Sigmoid colon (tissue), 7 donors: ENCODE measurements at places on chromosomes 7 and 10. TPM values are rescaled to one million over a fixed set of nuclear protein-coding genes. Genes with fewer than 3 reads are reported as not detected.
A peak's percentile ranks its signal among the peaks of the same experiment; 100 is the strongest.

GRCh38 chr10:73875139-73875475 lies 752 bp upstream of the CAMK2G start:
- no peak for DNase-seq

DNA sequence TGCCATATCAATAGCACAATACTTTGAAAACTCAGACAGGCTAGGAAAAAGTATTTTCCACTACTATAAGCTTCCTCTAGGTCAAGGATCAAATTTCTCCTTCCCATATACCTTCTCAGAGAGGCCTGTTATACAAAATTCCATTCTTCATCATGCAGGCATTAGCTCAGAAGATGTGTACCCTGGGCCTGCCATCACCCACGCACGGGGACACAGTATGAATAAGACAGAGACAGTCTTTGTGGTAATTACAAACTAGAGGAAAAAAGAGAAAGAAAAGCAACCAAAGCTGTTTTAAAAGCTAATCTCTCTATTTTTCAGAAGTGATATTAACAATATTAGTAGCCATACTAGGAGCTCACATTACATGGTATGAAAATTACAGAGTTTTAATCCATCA lies 236.8 kb upstream of the AOAH start:
- no peak for DNase-seq

DNA sequence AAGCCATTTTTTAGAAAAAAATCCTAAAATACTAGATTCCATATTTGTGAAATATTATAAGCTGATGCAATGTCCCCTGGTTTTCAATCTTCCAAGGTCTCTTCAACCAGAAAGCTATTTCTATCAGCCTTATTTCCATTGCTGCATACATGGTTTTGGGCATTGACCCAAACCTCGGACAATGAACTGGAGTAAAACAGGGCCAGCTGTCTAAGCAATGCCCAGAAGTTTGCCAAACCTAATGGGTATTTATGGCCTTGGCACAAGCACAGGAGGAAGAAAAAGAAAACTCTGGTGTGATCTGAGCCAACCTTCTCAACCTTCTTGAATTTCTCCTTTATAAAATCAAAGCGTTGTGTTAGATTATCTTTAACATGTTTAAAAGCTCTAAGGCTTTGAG lies 402.3 kb downstream of the DNAJB9 start:
- no peak for DNase-seq

GRCh38 chr7:24406789-24407299 lies 122.9 kb downstream of the NPY start:
- DNase-seq, result no peak

DNA sequence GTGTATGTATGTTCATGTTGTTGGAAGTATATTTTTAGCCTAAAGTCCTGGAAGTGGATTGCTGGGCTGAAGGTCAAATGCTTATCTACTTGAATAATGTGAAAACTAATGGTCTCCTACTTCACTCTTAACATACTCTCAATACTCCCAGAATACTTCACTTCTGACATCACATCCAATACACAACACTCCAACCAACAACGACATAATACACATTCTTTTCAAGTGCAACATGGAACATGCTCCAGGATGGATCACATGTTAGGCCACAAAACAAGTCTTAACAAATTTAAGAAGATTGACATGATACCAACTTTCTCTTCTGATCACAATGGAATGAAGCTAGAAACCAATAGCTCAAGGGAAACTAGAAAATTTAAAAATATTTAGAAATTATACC lies 126.9 kb upstream of the ADCY1 start:
- no peak for DNase-seq

- DNase-seq, result no peak
Observed at GRCh38 chr10:95831515-95831914, 75.6 kb downstream of the ENTPD1 start.

DNA sequence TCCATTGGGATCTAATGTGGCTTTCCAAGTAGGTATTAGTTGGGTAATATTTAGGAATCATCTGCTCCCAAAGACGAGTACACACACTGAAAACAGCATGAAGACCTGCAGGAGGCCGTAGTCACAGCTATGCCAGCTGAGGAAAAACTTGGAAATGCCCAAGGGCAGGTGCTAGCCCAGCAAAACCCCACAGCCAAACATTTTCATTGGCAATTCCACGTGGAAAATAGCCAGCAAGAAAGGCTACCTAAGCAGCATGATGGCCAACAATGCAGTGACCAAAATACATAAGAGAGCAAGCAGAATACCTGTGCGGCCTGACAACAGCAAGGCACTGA lies 32.7 kb downstream of the DOCK4 start:
- no peak for DNase-seq

- no peak for DNase-seq
Observed at GRCh38 chr10:3199488-3199887, 26.9 kb upstream of the PITRM1 start.

DNA sequence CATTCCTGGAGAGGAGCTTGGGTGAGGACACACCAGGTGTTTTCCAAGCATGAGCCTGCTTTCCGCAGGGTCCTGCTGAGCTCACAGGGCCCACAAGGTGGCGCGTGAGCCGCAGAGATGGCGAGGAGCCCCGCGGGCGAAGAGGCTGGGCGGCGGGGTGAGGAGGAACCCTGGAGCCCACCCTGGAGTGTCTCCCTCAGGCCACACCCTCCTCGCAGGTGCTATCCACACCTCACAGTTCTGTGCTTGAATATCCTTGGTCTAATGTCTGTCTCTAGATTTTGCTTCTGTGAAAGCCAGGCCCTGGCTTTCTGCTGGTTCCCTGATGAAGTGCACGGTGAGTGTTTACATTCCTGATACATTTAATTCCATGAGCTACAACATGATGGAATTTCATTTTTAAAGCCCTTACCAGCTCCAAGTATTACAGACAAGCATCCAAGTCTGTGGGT lies 433.6 kb downstream of the ACTR3B start:
- DNase-seq, result peak; percentile 67

DNA sequence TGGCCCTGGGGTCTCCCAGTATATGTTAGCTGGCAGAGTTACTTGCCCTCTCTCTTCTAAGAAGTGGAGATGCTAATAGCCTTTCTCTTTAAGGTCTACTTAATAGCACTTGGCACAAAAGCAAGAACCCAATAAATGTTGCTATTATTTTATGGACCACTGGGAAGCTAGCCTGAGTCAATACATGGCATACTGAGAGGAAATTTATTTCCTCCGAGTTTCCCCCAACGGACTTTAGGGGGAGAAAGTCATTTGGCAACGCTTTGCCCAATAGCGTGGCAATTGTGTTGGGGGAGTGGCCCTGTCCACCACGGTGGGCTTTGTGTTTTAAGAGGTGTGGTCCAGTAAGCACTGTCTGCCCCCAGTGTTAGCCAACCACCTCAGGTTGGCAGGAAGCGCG lies 87.4 kb upstream of the SMNDC1 start:
- no peak for DNase-seq

GRCh38 chr10:114048472-114048871 lies 4.8 kb downstream of the ADRB1 start:
- no peak for DNase-seq

GRCh38 chr7:27159266-27160144 lies 3.0 kb upstream of the HOXA7 start:
- peak; percentile 63 for DNase-seq

DNA sequence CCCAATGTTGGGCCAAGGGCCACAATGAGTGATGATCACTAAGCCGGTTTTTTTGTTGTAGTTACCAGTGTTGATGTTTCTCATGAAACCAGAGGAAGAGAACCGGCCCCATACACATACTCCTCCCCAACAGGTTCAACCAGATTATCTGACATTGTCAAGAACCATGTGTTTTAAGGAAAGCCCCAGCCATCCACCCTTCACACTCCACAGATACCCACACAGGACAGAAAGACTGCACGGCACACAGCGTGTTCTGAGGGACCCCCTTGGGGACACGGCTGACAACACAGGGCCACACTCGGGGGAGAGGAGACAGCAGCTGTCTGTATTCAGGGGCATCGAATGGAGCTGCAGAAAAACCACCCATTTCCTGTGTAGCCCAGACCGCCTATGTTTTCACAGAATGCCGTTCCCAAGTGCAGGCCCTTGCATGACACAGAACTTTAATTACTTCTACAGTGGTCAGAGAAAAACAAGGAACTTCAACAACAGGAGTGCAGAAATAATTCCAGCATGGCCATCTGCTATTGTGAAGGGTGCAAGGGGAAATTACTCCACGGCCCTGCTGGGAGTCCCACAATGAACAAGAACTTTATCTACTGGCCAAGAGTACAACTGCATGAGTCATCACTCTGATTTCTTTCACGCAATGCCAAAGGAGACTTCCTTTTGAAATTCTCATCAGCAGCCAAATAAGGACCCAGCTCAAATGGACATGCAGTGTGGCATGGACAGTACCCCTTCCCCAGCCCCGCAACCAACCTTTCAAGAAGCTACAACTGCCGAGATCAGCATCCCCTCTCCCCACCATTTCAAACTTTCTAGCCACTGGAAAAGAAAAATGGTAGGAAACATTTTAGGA lies 2.3 kb downstream of the KLF6 start:
- peak; percentile 91 for DNase-seq

- peak; percentile 92 for DNase-seq
Observed at GRCh38 chr7:100803398-100804161, 23.7 kb downstream of the EPHB4 start.

- no peak for DNase-seq
Observed at GRCh38 chr7:54354436-54354835, 187.7 kb upstream of the VSTM2A start.

DNA sequence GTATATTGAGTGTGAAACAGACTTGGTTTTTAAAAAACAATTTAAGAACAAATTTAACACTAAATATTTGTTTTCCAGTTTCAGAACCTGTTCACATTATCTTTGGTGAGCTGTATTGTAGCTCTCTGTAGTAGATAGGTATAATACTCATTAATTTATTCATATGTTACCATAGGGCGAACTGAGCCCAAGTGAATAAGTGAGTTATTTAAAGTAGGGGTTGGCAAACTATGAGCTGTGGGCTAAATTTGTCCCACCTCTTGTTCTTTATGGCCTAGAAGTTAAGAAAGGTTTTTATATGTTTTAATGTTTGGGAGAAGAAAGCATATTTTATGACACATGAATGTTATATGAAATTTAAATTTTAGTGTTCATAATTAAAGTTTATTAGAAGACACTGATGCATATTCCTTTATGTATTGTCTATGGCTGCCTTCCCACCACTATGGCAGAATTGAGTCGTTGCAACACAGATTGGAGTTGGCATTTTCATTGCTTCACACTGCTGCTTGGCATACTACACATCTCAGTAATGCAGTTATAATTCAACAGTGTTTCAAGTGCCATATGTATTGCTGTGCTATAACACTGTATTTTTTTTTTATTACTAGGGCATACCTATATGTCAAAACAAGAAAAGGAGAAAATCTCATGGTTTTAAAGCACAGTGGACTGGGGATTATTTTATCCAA lies 146.5 kb downstream of the ADK start:
- no peak for DNase-seq

- peak; percentile 66 for DNase-seq
Observed at GRCh38 chr7:94907026-94907810, at the start of gene PPP1R9A. PPP1R9A (plus strand) TSS chr7:94907594; CDS start chr7:94910114, 2,520 bp downstream.

DNA sequence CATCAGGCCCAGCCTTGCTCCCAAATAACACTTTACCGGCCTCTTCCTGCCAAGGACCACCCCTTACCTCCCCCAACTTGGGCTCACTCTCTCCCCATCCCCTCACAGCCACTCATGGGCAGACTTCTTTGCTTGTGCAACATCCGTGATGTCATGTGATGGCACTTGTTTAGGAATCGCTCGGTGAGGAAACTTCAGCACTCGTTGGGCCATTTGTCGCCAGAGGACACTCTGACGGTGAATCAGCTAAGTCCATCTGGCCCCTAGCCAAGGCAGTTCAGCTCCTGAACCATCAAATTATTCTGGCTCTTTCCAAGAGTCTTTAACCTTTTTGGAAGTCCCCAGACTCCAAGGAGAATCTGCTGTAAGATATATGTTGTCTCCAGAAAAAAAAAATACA lies 19.2 kb downstream of the BTBD16 start:
- peak; percentile 62 for DNase-seq

DNA sequence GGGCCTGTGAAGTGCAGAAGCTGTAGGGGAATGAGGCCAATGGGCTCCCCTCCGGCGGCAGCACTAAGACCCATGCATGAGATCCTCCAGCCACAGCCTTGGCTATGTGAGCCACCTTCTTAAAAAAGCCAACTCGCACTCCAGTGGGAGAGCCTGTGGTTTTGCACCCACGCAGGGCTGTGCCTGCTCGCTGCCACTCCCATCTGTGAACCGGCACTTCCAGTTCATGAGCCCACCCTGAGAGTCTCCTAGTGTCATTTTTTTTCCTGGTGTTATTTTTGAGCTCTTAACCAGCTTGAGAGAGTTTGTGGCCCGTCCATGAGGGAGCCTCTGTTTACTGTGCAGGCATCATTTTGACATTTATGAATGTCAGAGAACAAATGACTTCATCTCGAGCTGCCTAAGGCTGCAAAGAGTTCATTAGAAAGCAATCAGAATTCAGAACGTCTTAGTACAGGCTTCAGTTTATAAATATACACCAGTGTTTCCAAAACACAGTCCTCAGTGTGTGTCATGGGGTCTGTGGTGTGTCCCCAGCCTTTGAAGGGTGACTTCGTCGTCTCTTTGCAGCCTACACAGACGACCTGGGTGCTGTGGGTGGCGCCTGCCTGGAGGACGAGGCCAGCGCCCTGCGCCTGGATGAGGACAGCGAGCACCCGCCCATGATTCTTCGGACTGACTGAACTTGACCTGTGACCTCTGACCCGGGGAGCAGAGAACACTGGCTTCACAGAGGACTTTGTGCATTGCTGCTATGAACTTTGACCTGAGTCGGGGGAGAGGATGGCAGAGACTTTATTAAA lies 40.4 kb downstream of the WIPI2 start:
- no peak for DNase-seq

Gene SLC35G1
- total RNA-seq, result 4.6 TPM

Gene TMEM196
- total RNA-seq, result 1.4 TPM

Gene TMEM130
- 2.1 TPM for total RNA-seq

Gene FBXL13
- total RNA-seq, result 3.3 TPM

Gene LRWD1
- total RNA-seq, result 7.2 TPM

Gene OR6V1
- not detected for total RNA-seq

Gene CDC14C
- not detected for total RNA-seq

Gene DDIT4
- total RNA-seq, result 100.0 TPM

Gene SAP25
- 1.9 TPM for total RNA-seq
